Activated T-helper 2 cell treated with anti-CD3 and anti-CD28 coated beads, Interferon-gamma antibody, Interleukin-2, Interleukin-4, amounts not matched to agents 10 μg/mL and 5 μg/mL and 100 μg/mL, durations not matched to agents 14 hours and 24 hours and 36 hours (primary cell): ENCODE measurements at places on chromosomes 7 and 10. TPM values are rescaled to one million over a fixed set of nuclear protein-coding genes. Genes with fewer than 3 reads are reported as not detected.

CYP2C19 gene
- not detected in 2 replicates for total RNA-seq

IL2RA gene
- total RNA-seq: 1,777 and 1,808 TPM in 2 replicates

EPHA1 gene
- total RNA-seq: 0.07 and 0.34 TPM in 2 replicates

SORCS3 gene
- total RNA-seq: not detected in 2 replicates

CLRN3 gene
- not detected in 2 replicates for total RNA-seq

CARD11 gene
- total RNA-seq: 72.8 and 74.1 TPM in 2 replicates

NUTM2E gene
- 0.11 TPM in 1 of 2 replicates, not detected in the other for total RNA-seq

IFIT1B gene
- total RNA-seq: not detected in 2 replicates

OIT3 gene
- total RNA-seq: not detected in 2 replicates

ALKBH4 gene
- 8.9 and 10.0 TPM in 2 replicates for total RNA-seq

FAM237B gene
- total RNA-seq: not detected in 2 replicates

- DNase-seq: no peak
These were observed 30.8 kb upstream of the VSIR start for GRCh38 chr10:71804077-71804476.

DNA sequence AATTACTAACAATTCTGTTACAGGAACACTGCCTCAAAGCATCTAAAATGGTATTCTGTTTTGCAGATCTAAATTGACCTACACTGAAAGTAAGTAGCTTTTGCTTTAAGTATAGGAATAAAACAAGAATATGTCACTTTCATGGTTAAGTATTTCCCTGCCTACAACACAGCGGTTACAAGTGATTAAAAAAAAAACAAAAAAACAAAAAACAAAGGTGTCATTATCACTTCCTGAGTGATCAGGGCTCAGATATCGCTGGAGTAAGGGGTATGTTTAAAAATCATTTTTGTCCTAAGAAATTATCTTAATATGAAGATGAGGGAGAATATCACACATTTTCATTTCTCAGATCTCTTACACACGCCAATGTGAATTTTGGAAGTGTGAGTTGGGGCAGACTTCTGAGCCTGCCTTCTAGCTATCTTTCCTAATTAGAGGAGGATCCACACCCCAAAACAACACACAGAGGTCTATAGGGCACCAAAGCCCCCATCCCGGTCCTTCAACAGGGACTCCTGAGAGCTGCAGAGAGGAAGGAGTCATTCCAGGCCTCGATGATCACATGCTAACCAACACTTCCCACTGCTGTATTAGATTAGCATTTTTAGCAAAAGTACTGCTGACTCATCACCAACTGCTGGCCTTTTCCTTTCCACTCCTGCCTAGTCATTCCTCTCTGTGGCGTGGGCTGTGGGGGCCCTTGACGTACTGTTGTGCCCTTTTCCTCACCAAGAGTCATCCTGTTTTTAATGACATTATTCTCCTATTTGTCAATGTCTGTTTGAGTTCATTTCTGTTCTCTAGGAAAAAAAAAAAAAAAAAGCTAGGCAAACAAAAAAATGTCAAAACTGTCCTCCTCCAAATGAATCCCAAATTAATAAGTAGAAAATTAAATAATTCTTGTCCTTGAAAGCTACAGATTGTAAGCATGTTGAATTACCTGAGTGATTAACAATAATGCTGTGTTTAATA is 31.2 kb downstream of the PRTFDC1 start:
- DNase-seq: peak; percentile 25

GRCh38 chr7:23863209-23863787 is 153.3 kb downstream of the STK31 start:
- DNase-seq: no peak

- no peak for DNase-seq
These were observed 3.5 kb upstream of the HBP1 start for GRCh38 chr7:107165341-107165740.

GRCh38 chr10:32256613-32257437 is 90.1 kb downstream of the EPC1 start:
- DNase-seq: peak; percentile 59

- no peak for DNase-seq
These were observed 7.8 kb downstream of the ZNF467 start for GRCh38 chr7:149765399-149766121.

DNA sequence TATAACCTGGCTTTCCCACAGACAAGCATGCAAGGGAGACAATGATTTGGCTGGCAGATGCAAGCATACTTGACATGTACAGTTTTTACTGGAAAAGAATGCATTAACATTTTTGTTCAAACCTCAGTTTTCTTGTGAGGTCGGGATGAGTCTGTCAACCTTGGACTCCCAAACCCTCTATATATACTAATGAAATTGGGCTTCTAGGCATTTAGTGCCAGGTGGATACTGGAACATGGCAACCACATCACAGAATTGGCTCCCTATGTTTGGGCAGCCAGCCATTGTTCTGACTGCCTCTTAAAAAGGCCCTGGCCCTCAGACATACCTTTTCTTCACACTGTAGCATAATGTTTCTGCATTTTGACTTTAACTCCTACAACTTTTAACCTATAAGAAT is 39.1 kb downstream of the CDK6 start:
- no peak for DNase-seq

DNA sequence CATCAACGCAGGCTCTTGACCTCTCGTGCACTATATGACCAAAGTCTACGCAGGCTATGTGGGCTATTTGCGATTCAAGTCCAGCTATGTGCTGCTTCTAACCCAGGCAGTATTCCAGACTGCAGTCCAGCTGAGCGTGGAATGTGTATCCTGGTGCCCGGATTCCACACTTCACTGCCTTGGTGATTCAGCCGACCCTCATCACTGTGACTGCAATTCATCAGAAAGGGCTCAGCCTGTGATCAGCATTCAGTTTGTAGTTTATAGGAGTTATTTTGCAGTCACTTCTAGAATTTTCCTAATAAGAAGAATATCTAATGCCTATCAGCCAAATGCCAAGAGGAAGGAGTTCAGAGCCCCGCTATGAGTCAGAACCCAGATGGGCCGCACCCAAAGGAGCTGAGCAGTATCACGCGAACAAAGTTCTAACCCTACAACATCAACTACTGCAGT is 119.8 kb upstream of the LANCL2 start:
- no peak for DNase-seq

DNA sequence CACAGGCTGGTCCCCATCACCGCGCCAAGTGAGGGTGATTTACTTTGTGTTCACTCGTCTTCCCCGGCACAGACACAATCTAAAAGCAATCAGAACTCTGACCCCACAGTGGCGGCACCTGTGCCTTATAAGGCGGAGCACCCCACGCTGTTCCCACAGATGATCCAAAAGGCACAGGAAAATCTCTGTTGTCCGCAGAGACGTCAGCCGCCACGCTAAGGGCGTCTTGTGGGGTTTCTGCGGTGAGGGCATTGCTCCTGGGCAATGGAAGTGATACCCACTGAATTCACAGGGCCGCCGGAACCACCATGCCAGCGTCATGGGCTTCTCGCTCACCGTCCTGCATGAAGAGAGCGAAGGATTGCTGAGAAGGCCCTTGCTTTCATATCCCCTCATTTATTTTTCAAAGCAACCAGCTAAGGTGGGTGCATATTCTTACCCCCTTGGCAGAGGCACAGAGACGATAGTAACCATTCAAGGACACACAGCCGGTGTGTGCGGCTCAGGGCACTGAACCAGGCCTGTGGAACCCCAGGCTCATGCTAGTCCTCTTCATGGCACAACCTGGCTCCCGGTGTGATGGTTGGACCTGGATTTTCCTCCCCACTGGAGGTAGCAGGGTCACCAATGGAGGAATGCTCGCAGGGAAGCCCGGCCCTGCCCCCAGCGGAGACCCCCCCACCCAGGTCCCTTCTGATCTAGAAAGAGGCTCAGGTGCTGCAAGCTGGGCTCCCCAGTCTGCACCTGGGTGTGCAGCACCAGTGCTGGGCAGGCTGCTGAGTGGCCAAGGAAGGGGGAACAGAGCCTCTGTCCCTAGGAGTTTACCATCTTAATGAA is 279.0 kb downstream of the TCERG1L start:
- DNase-seq: no peak

- DNase-seq: no peak
These were observed 5.7 kb upstream of the ZNF503 start for GRCh38 chr10:75407224-75407712.

DNA sequence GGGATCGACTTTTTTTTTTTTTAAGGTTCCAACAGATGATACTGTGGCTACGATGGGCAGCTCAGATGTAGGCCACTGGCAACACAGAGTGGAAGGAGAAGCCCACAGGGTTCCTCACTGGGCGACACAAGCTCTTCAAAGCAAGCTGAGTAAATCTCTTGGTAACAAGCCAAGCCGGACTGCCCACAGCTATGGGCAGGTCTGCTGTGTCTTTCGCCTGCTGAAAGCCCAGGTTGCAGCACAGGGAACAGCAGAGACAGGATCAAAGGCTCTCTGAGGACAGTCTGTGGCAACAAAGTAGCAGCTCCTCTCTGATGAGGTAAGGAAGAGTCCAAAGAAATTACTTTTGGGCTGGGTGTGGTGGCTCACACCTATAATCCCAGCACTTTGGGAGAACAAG is 83.6 kb downstream of the KCNMA1 start:
- DNase-seq: no peak

DNA sequence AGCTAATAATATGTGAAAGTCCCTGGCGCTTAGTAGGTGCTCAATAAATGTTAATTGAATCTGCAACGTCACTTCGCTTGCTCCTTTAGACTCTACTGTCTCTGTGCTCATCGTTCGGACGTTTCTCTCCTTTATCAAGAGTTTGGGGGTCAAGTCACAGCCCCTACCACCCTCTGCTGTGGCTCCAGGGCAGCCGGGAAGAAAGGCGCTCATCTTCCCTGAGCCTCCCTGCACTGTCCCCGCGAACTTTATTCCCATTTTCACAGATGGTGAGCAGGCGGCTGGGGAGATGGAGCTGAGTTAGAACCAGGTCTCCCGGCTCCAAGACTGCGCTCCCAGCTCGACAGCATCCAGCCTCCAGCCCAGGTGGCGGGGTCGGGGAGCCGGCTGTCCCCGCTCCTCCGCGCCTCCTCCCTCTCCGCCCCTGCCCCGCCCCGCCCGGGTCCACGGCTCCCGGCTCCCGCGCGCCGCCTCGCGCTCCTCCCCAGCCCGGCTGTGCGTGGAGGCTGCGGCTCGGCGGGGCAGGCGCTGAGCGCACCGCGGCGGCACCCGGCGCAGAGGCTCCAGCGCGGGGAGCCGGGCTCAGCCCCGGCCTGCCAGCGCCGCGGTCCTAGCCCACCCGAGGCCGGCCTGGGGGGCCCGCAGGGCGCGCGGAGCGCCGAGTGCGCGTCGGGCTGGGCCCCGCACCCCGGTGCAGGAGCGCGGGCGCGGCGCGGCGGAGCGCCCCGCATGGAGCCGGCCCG is at the start of gene CLEC2L:
Gene CLEC2L (plus strand): TSS at position 487 of the 743 bp plus-strand sequence. CDS start 243 bp downstream, at position 730.
- DNase-seq: no peak

GRCh38 chr7:37999673-38000072 is 79.2 kb downstream of the EPDR1 start:
- no peak for DNase-seq

GRCh38 chr7:16369855-16370254 is 51.5 kb downstream of the CRPPA start:
- DNase-seq: no peak

DNA sequence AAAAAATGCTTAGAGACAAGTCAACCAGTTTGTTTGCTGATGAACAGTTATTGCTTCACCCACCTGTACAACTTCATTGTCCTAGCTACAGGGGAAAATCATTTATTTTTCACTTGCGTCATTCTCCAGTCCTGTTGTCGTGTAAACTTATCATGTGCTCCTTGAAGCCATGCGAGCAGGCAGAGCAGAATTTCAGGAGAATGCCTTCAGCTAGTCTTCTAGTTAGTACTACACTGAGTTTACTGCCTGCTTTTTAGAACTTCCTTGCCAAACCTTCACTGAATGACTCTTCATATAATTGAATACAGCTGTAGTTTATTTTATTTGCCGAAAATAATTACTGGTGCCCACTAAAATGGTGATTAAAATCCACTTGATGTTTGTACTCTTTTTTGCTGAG is 15.6 kb downstream of the RPA3 start:
- no peak for DNase-seq

DNA sequence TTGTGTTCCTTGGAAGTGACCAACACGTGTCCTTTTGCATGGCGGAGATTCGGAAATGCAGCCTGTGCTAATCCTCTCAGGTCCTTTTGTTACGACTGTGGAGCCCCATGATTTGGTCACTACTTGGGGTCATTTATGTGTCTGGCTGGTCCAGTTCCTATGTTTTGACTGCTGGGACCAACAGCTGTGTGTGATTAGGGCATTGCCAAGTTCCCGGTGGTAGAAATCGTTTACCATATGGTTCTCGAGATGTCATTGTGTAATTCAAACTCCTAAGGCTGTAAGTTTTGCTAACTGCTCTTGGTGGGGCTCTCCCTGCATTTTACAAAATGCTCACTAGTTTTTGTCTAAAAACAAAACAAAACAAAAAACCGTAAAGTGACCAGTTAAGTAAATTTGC is 62.0 kb downstream of the CCNY start:
- DNase-seq: no peak

- no peak for DNase-seq
These were observed 36.7 kb upstream of the RADIL start for GRCh38 chr7:4919969-4920766.

GRCh38 chr10:127738512-127739424 is 1.8 kb downstream of the FOXI2 start:
- no peak for DNase-seq

- no peak for DNase-seq
These were observed 212.0 kb downstream of the CACNB2 start for GRCh38 chr10:18352175-18352574.

DNA sequence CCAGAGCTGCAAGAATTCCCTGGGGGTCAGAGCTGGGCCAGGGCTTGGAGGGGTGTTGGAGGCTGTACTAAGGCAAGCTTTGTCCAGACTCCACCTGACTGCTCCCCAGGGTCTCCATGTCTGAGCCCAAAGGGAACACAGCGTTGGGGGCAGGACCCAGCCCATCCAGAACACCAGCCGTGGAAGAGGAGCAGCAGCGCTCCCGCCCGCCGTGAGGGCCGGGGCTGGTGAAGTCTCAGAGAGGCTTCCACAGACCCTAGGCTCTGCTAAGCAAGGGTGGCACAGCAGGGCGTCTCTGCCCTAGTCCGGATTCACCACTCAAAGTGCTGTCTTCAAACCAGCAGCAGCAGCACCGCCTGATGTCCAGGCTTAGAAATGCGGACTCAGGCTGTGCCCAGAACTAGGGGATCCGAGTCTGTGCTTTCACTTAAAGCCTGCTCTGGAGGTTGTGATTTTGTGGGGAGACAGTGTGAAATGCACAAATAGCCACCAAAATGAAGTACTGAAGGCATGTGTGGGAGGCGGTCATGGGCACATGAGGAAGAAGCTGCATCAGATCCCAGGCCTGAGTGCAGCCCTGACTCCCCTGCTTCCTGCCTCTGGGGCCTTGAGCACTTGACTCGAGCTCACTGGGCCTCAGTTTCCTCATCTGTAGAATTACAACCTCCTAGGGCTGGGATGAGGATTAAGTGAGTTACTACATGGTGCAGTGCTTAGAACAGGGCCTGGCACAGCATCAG is 16.6 kb upstream of the AQP1 start:
- DNase-seq: no peak

GRCh38 chr7:133618970-133619369 is 366.1 kb downstream of the EXOC4 start:
- no peak for DNase-seq

- DNase-seq: no peak
These were observed 51.2 kb upstream of the LAMB4 start for GRCh38 chr7:108181073-108181985.

- no peak for DNase-seq
These were observed 351.2 kb upstream of the AKR1E2 start for GRCh38 chr10:4474829-4475228.
